Urinary bladder (tissue), 4 donors: ENCODE measurements at places on chromosomes 4 and X. TPM values are rescaled to one million over a fixed set of nuclear protein-coding genes. Genes with fewer than 3 reads are reported as not detected.

- no peak for DNase-seq
Measured at GRCh38 chrX:146755214-146755613, 54.4 kb upstream of the CXorf51B start.

DNA sequence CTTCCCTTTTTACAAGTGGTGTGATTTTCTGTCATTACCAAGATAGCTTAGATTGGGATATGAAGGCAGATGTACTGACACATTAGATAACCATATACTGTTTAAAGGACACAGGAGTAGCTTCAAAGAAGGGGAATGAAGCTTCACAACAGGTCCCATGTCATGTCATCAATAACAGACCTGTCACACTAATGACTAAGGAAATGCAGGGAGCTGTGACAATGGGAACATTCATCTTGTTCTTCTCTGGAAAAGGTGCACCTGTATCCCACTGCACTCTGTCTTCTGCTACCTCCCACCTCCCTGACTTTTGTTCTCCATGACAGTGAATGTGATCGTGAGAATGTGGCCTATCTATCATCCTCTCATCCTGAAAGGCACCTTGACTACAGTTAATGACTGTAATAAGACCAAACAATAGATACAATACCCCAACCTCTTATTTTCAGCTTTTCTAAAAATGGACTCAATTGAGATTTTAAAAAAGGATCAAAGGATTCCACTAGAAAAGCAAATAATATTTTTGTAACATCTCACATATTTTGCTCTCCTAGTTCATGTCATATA lies 472.5 kb downstream of the STPG2 start:
- no peak for DNase-seq

- no peak for DNase-seq
Measured at GRCh38 chr4:175351473-175351872, 433.3 kb downstream of the ADAM29 start.

GRCh38 chr4:99324979-99325378 lies 3.8 kb upstream of the ADH1B start:
- peak; percentile 55 for DNase-seq

DNA sequence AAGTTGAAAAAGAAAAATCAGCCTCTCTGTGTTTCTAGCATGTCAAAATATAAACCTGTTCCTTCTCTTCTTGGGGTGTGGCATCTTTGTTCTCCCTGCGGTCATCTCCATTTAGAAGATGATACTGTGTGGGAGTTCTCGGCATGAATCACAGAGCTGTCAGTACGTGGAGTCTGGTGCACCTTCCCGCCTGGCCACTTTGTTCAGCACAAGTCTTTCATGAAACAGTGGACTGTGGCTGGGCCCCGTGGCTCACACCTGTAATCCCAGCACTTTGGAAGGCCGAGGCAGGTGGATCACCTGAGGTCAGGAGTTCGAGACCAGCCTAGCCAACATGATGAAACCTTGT lies 166.5 kb downstream of the MAML3 start:
- no peak for DNase-seq

VCX3B gene
- polyA plus RNA-seq: not detected

PLP2 gene
- polyA plus RNA-seq: 299 TPM

GRCh38 chrX:42131856-42132255 lies 208.5 kb upstream of the CASK start:
- no peak for DNase-seq

DNA sequence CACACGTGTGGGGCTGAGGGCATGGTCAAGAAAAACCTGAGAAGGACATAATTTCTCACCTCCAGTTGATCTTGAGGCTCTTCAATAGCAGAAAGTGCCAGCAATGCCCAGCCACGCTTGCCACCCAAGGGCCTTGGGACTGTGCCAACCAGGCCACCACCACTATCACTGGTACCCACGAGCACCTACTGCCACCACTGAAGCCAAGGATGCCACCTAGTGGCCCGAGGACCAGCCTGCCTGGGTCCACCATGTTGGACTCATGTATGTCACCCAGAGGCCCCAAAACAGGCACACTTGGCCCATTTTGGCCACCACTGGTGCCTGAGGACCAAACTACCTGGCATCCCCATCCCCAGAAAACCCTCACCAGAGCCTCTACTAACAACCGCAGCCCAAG lies 191.8 kb downstream of the ADAM29 start:
- DNase-seq: no peak
